ENCODE measurements at places on chromosomes 13 and 19.

DNA sequence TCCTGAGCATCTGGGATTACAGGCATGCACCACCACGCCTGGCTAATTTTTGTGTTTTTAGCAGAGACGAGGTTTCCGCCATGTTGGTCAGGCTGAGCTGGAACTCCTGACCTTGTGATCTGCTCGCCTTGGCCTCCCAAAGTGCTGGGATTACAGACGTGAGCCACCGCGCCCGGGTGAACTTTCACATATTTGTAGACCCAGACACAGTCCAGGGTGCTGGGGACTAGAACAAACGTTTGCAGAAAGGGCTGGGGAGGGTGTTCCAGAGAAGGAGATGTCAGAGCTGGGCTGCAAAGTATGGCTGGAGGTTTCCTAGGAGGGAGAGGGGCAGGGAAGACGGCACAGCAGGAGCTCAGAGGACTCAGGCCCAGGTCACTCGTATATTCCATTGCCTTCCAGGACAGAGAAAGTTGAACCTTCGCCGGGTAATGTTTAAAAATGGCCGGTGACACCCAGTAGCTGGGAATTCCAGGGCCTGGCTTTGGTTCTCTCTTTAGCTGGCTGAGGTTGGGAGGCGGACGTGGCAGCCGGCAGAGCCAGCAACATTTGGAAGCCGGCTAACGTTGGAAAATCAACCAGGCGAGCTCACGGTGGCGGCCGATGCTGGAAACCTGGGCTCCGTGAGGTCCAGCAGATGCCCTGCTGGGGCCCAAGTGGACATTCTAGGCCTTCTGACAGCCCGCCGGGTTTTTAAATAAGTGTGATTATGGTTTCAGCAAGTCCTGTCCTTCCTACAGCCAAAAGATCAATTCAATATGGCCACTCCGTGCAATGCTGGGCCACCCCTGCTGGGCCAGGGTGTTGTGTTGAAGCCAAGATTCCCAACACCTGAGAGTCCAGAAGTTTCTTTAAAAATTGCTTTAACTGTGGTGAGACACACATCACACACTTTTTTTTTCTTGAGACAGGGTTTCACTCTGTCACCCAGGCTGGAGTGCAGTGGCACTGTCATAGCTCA lies 41.5 kb downstream of the NFIC start:
- DNase-seq = no peak

DNA sequence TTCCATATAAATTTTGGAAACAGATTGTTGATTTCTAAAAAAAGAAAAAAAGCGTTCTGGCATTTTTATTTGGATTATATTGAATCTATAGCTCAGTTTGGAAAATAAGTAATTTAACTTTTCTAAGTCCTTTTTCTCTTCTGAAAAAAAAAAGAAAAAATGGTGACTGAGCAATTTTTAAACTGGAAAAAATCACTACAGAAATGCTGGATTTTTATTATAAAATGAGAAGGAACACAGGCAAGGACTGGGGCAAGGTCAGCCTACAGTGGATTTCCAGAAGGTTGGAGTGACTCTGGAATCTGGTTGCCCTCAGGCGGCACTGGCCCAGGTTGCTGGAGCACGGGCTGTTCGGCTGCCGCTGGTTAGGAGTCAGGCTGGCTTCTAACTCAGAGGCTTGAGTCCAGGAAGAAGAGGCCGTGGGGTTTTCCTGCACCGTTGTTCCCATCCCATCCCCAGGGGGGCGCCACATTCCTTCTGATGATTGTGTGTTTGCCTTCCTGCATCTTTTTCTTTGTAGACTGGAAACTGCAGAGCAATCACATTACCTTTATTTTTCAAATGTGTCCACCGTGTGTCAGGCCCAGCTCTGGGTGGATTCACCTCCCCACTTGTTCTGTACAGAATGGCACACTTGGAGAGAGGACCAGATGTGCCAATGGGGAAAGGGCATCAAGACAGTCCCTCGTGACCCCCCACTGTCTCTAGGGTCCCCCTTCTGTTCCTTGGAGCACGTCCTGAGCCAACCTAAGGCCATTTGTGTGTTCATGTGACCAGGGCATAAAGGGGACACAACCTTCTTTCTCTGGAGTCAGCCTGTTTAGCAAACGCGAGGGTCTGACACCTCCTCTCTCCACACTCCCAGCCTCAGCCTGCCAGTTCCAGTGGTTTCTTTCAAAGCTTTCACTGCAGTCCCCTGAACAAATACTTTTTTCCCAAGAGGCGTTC lies 44.5 kb upstream of the GTF3A start:
- DNase-seq = peak; percentile 78

DNA sequence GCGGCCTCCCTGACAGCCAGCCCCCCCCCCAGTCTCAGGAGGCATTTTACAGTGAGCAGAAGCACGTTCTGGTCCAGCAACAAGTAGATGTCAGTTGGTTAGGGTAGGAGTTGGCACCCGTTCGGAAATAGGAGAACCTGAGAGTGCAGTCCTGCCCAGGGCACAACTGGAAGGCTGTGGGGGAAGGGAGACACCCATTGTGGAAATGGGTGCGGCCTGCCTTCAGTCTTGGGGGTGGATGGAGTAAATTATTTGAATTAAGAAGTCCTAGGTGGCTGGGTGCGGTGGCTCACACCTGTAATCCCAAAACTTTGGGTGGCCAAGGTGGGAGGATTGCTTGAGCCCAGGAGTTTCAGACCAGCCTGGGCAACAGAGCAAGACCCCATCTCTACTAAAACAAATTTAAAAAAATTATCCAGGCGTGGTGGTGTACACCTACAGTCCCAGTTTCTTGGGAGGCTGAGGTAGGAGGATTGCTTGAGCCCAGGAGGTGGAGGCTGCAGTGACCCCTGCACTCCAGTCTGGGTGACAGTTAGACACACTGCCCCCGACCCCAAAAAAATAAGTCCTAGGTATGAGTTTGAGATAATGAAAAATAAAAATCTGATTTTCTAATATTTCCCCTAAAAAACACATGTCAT lies 1.2 kb downstream of the CIRBP start:
- DNase-seq = no peak

DNA sequence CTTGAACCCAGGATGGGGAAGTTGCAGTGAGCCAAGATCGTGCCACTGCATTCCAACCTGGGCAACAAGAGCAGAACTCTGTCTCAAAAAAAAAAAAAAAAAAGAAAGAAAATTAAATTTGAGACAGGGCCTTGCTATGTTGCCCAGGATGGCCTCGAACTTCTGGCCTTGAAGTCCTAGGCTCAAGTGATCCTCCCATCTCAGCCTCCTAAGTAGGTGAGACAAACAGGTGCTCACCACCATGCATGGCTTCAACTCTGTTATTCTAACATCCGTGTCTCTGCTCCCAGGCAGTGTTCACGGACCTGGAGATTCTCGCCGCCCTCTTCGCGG lies 40.3 kb downstream of the PDE4A start:
- DNase-seq = no peak

- DNase-seq = no peak
These were observed 124.7 kb downstream of the RBM26 start for GRCh38 chr13:79281339-79281747.

GRCh38 chr19:15453091-15453578 lies 3.4 kb upstream of the WIZ start:
- no peak for DNase-seq

GRCh38 chr13:36973621-36974295 lies 25.4 kb downstream of the ALG5 start:
- DNase-seq = no peak

DNA sequence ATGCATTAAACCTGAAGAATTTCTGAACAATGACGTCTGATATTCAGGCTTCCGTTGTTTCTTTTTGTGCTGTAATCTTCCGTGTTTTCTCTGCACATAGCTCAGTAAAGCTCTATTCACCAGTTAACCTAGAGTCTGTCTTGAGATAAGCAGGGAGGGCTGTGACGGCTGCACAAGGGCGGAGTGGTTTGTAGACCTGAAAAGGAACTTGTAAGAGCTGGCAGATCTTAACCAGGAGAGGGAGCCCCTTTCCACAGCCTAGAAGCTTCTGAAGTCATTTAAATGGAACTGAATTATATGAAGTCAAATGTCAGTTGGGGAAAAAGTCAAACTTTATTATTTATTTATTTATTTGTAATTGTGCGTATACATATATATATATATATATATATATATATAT lies 27.5 kb downstream of the DPRX start:
- DNase-seq = no peak

- DNase-seq = no peak
These were observed 1.2 kb upstream of the ZNF20 start for GRCh38 chr19:12141405-12141736.

- DNase-seq = no peak
These were observed 7.7 kb downstream of the IRF2BP1 start for GRCh38 chr19:45878043-45878794.

- DNase-seq = peak; percentile 61
These were observed 744.1 kb downstream of the UQCRFS1 start for GRCh38 chr19:28468701-28469459.

GRCh38 chr13:95115525-95115924 lies 185.7 kb downstream of the ABCC4 start:
- DNase-seq = no peak

DNA sequence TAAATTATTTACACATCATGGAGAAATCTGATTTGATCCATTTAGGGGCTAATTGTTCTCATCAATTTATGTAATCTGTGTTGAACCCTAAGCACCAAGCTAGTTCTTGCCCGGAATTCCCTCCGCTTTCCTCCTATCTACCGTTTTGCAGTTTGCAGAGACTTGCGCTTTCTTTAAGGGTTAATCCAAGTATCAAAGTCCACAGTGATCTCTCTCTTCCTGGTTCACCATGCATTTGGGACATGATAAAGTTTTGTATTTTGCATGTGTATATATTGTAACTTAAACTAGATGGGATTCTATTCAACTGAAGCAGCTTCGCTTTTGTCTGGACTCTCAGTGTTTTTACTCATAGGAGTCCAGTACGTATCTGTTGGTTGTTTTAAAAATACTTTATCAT lies 13.8 kb upstream of the KLF5 start:
- no peak for DNase-seq

- DNase-seq = no peak
These were observed 224.1 kb downstream of the SLITRK6 start for GRCh38 chr13:85575110-85575509.

- no peak for DNase-seq
These were observed 9.8 kb downstream of the MVB12A start for GRCh38 chr19:17429641-17430113.

- no peak for DNase-seq
These were observed 12.1 kb downstream of the CRYL1 start for GRCh38 chr13:20513466-20513995.

GRCh38 chr13:33794576-33794975 lies 23.4 kb upstream of the RFC3 start:
- DNase-seq = no peak

- DNase-seq = no peak
These were observed 487.6 kb downstream of the COG6 start for GRCh38 chr13:40143106-40143505.

GRCh38 chr19:37931881-37932655 lies 25.1 kb downstream of the SIPA1L3 start:
- DNase-seq = no peak

- DNase-seq = no peak
These were observed 1658.6 kb downstream of the OLFM4 start for GRCh38 chr13:54687173-54687572.

- peak; percentile 40 for DNase-seq
These were observed 50.6 kb downstream of the GGACT start for GRCh38 chr13:100537951-100538462.

GRCh38 chr13:109919715-109920375 lies 133.5 kb upstream of the IRS2 start:
- no peak for DNase-seq
